Stimulated activated CD8-positive, alpha-beta memory T cell treated with anti-CD3 and anti-CD28 coated beads, Interleukin-4, amount 100 ng/mL, for 48 hours (primary cell): ENCODE measurements at places on chromosomes 11 and 22.

DNA sequence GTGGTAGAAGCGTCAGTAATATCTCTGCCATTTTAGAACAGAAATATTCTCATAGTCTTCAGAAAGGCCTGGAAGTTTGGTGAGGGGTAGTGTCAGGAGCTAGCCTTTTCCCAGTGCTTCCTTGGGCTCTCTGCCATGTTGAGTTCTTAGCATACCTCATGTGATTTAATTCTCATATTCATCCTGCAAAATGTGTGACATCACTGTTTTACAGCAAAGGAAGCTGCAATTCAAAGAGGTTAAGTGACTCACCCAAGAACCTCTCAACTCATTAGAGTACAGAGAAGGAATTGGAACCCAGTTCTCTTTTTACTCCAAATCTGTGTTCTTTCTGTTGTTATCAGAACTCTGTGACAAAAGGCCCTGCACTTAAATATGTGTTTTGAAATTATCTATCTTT lies 72.1 kb downstream of the RNF169 start:
- no peak for DNase-seq

- DNase-seq, result no peak
Measured at GRCh38 chr22:39379756-39380730, 19.5 kb upstream of the TAB1 start.

DNA sequence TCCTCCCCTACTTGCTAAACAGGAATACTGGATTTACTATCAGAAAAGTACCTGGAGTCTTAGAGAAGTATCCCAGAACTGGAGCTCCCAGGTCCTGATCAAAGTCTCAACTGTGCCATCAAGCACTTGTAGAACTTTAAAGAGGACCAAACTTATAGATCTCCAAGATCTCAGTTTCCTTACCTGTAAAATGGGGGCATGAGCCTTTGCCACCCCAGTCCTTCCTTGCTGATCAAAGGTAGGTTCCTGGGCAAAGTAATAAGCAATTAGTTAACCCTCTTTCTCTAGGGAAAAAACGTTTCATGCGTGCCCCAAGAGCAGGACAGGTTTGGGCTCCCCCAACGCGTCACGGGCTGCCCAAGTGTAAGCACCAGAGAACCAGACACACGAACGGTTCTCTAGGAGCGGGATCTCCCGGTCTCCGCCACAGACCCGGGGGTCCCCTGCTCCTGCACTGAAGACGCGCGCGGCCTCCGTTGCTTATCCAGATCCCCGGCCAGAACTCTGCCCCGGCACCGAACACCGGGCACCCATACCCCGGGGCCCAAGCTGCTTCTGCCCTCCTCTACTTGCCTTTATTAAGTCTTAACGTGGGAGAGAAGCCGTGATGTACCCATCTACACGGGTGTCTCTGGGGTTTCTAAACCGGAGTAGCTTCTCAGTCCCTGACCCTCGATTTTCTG lies 505 bp downstream of the ZNF214 start:
- no peak for DNase-seq

DNA sequence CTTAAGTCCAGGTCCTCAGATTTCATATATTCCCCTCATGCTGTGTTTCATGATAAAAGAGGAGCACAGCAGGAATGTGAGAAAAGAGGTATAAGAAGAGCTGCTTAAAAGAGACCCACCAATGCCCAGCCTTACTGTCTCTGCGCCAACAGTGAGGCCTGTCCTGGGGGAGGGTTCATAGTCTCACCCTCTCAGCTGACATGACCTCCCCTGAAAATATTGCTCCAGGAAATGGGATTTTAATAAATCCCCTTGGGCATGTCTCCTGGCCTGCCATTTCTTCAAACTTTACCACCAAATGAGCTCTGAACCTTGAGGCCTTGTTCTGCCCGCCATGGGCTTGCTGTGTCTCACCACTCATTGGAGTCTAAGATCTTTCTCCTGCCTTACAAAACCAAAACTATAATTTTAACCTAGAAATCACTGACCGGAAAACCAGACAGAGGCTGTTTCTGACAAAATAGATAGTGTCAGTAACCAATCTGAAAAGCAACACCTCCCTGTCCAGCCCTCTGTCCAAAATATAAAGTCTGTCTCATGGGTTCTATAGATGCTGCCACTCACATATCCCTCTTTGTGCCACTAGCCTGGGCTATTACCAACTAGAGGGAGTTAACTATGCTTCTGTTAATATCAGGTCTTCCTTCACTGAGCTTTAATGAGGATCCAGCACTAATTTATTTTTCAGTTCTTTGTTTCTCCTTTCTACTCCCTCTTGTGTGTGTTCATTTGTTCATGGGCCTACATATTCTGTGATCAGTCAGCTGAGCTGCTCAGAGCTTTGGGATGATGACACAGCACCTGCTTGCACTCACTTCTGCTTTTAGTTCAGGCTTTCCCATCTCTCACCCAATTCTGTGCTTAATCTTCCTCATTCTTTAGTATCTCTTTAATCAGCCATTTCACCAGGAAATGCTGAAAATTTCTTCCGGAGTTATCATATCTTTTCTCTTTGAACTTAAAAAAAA lies at the start of gene OR2AG2:
Gene OR2AG2, minus strand, starts transcription at position 51 of the 968 bp plus-strand sequence. CDS start 3,019 bp downstream, outside the sequence.
- DNase-seq, result no peak

GRCh38 chr11:64970731-64971151 lies 1.2 kb downstream of the MAJIN start:
- peak; percentile 55 for DNase-seq

GRCh38 chr22:25021976-25022711 lies 69.6 kb downstream of the KIAA1671 start:
- DNase-seq, result no peak

DNA sequence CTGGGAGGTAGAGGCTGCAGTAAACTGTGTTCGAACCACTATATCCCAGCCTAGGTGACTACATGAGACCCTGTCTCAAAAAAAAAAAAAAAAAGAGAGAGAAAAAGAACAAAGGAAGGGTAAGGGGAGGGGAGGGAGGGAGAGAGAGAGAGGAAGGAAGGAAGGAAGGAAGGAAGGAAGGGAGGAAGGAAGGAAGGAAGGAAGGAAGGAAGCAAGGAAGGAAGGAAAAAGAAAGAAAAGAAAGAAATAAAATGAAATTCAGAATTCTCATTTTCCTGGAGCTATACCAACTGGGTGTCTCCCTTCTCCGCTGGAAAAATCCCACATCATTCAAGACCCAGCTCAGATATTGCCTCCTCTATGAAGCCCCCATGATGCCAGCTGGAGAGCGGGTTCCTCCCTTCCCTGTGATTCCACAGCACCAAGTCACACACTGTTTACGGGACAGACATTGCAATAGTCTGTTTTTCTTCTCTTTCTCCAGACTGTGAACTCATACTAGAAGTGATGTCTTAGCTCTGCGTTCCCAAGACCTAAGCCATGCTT lies 3.0 kb upstream of the PPFIA1 start:
- DNase-seq, result no peak

GRCh38 chr11:33543823-33544222 lies 156.8 kb downstream of the C11orf91 start:
- DNase-seq, result no peak

DNA sequence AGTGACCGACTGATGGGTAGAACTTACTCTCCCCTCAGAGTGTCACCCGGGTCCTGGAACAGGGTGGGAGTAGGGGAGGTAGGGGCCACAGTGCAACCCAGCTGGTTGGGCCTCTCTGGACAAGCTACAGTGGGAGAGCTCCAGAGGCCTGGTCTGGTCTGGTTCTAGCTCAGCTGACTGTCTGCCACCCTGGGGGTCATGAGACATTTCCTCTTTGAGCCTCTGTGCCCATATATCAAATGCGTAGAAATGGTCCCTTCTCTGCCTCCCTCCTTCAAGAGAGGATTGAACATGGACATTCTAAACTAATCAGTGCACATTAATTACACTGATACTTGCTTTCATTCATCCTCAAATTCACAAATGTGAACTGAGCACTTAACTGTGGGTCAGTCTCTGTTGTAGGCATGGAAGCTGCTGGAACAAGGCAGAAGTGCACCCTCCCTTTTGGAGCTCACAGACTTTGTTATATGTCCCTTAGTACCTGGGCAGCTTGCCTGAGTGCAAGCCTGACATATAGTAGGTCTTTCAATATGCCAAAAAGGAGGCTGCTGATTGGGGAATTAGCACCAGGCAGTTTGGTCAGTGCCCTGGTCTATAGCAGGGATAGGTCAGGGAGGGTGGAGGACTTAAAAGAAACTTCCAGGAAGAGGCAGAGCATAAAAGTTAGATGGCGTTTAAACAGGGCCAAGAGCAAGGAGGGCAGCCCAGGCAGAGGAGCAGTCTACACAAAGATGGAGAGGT lies 25.7 kb downstream of the ARHGEF17 start:
- DNase-seq, result no peak

DNA sequence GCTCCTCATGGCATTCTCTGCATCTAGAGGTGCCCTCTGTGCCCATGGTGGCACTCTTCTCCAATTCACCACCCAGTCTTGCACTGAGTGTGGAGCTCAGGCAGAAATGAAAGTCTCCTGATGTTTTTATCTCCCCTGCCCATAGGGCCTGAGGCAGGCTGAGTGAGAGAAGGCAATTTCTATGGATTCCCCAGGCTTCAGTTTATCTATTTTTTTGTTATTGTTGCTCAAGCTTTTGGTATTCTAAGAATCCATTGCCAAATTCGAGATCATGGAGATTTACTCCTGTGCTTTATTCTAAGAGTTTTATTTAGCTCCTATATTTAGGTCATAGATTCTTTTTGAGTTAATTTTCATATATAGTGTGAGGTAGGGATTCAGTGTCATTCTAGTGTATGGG lies 40.7 kb downstream of the TSPAN18 start:
- DNase-seq, result no peak

- DNase-seq, result no peak
Measured at GRCh38 chr11:69310351-69310750, 16.4 kb downstream of the MYEOV start.

GRCh38 chr11:47271961-47272661 lies 2.2 kb downstream of the MADD start:
- DNase-seq, result no peak

- DNase-seq, result no peak
Measured at GRCh38 chr11:10581481-10582019, 13.1 kb upstream of the LYVE1 start.

DNA sequence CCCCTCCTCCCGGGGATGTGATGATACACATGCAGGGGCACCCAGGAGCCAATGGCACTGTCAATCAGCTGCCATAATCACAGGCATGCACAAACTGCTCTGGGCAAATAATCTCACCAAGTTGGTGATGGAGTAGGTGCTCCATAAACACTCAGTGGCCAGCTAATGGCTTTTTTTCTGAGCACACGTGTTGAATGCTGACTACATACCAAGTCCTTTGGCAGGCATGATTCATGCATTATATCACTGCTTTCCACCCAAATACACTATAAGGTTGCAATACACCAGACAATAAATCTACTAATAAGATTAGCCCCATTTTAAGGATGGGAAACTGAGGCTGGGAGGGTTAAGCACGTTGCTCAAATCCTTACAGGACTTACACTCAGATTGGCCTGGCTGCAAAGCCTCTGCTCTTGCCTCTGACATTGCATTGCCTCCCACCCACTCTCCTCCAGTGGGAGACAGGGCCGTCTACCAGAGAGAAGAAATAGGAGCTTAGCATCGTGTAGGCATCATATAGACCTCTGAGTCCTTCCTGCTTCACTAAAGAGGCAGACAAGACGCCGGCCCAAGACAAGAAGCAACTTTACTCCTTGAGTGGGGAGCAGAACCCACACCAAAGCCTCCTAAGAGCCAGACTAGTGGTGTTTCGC lies 32.7 kb upstream of the ACCSL start:
- DNase-seq, result peak; percentile 9

DNA sequence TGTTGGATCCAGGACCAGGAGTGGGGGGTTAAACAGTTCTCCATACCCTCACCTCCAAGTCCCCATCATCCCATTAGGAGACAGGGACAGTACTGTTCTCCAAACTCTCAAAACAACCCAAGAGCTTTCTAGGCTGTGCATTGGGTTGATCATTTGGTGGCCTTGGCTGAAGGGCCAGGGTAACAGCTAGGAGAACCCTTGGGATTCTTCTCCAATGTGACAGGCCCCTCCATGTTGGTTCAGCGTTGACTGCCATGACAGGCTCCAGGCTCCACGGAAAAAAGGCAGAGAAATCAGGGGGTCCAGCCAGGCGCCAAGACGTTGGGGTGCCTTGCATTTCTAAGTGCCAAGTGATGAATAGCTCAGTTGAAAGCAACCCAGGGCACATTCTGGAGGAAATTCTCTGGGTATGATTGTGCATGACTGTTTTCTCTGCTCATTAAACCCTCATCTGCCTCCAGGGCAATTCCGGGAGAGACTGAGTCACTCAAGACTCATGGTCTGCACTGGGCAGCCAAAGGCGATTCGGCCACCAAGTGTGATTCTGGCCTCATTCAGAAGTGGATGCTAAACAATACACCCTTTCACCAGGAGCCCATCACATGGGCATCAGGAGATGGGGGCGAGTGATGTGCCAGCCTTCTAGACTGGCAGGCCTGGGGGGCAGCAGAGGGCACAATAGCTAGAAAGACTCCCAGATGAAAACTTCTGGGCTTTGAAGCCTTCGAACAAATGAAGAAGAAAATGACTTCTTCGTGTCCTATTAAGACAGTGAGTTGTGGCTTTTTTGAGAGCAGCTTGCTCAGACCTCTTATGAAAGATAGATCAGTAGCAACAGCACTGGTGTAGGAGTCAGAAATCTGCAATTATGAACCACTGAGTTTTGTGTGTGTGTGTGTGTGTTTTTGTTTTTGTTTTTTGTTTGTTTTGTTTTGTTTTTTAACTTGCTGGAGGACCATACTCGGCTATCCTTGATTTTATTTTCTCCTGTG lies 27.7 kb downstream of the CD44 start:
- DNase-seq, result peak; percentile 56

GRCh38 chr22:26770624-26771023 lies 113.2 kb downstream of the MIAT start:
- DNase-seq, result no peak

DNA sequence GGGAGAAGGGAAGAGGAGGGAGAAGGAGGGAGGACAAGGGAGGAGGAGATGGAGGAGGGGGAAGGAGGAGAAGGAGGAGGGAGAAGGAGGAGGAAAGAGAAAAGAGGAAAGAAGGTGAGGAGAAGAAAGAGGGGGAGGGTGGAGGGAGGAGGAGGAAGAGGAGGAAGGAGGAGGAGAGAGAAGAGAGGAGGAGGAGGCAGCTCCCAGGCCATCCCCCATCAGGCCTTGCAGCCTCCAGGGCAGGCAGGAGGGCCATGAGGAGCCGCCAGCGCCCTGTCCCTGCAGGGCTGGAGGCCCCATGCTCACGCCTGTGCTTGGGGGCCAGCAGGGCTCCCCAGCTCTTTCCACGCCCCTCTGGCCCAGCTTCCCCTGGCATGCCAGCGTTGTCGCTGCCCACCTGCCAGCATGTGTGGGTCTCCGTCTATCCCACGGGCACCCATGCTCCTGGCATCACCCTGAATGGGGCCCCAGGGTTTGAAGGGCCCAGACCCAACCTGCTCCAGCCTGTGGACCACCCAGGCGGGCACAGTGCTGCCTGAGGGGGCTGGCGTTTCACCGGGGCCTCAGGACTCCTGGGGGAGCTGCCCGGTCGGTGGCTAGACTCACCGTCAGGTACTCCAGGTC lies 5.2 kb downstream of the TSPAN32 start:
- DNase-seq, result no peak

GRCh38 chr11:22677153-22677903 lies 10.9 kb downstream of the GAS2 start:
- no peak for DNase-seq

GRCh38 chr22:40588726-40589125 lies 47.8 kb downstream of the MRTFA start:
- DNase-seq, result no peak

GRCh38 chr11:33329705-33330329 lies 72.6 kb downstream of the HIPK3 start:
- peak; percentile 42 for DNase-seq
